SK-N-SH treated with all-trans-retinoic acid at 6 μM for 48 hours (cell line): ENCODE measurements at places on chromosomes 1 and 21.

GRCh38 chr1:172960454-172961208 is 90.1 kb downstream of the TNFSF18 start:
- ATAC-seq = peak; percentile 78

- no peak for ATAC-seq
These were observed 202.9 kb downstream of the MATN1 start for GRCh38 chr1:30520476-30520875.

- ATAC-seq = no peak
These were observed 22.6 kb downstream of the RIPK4 start for GRCh38 chr21:41744028-41744930.

DNA sequence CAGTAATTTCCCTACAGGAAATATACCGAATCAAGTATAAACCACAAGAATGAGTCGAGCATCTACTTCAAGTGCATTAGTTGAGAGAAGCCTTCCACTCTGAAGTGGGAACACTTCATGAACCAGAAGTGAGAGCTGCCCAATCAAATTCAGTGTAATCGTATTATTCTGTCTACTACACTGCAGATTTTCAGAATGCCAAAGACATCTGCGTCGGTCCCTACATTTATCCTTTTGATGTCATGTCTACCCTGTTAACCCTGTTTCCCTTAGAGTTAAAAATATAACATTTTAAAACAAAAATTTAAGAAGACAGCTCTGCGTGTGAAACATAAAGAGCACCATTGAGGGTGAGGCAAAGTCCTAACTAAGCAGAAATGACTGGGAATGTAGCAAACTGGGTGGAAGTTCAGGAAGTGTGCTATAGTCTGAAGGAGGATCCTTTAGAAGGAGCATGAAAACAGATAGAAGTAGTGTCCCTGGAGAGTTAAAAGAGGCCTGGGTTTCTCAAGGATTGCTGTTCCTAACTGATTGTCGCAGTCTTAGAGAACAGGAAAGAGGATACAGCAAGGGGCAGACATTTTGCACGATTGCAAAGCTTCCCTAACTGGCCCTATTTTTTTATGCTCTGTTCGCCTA is 291.2 kb downstream of the PTPRC start:
- peak; percentile 76 for ATAC-seq

DNA sequence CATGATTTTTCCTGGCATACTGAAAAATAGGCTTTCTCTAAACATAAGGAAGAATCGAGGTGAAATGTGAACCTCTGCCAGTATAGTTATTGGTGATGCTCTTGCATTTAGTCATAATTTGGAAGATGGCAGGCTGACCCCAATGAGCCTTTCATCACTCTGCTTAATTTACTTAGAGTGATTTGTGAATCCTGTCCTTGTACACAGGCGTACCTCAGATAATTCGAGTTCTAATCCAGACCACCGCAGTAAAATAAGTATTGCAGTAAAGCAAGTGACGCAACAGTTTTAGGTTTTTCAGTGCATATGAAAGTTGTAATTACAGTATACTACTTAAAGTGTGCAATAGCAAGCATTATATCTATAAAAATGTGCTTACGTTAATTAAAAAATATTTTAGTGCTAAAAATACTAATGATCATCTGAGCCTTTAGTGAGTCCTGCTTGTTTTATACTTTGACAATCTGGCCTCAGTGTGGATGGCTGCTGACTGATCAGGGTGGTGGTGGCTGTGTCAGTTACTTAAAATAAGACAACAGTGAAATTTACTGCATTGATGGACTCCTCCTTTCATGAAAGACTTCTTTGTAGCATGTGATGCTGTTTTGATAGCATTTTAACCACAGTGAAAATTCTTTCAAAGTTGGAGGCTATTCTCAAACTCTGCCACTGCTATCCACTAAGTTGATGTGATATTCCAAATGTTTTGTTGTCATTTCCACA is 1.7 kb downstream of the PKNOX1 start:
- ATAC-seq = no peak

DNA sequence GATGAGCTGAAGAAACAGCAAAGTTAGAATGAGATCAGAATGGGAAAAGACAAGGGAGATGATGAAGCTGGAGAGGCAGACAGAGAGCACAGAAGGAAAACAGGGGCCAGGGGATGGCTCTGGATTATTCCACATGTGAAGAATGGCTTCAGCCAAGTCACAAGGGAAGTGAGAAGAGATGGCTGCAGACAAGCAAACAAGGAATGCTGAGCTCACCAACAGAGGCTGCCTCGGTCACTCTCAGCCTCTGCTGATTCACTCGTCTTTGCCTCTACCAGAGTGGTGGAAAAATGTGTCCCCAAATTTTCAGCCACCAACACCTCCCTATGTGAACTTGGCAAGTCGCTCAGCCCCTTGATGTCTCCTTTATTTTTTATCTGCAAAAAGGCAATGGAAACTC is 46.7 kb downstream of the TRABD2B start:
- ATAC-seq = no peak

DNA sequence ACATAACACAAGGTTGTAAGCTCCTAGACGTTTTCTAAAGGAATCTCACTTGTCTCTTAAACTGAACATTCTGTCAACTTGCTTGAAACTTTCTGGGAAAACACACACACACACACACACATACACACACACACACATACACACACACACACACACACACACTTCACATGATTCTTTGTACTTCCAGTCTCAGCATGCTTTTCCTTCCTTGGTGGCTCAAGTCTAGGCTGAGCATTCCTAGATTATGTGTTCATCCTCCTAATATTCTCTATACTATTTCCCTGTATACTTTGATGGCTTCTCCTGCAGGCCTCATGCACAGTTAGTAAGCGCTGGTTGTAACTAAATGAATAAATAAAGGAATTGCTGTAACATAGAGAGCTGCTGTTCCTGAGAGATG is 372.1 kb downstream of the PTPRC start:
- ATAC-seq = no peak; the same call in 2 of the 3 replicates

GRCh38 chr1:167052389-167052788 is 37.8 kb downstream of the GPA33 start:
- ATAC-seq = peak; percentile 89

- peak; percentile 10 for ATAC-seq
These were observed 549 bp downstream of the PARS2 start for GRCh38 chr1:54763816-54764132.

DNA sequence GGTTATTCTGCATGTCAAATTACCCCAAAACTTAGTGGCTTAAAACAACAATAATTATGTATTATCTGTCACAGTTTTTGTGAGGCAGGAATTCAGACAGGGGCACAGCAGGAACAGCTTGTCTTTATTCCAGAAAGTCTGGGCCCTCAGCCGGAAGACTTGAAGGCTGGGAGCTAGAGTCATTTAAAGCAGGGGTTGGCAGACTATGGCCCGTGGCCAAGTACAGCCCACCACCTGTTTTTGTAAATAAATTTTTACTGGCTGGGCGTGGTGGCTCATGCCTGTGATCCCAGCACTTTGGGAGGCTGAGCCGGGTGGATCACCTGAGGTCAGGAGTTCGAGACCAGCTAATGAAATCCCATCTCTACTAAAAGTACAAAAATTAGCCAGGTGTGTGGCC is 39.6 kb upstream of the KDM4A start:
- no peak for ATAC-seq

- ATAC-seq = no peak
These were observed 27.8 kb downstream of the COL18A1 start for GRCh38 chr21:45432575-45433255.

DNA sequence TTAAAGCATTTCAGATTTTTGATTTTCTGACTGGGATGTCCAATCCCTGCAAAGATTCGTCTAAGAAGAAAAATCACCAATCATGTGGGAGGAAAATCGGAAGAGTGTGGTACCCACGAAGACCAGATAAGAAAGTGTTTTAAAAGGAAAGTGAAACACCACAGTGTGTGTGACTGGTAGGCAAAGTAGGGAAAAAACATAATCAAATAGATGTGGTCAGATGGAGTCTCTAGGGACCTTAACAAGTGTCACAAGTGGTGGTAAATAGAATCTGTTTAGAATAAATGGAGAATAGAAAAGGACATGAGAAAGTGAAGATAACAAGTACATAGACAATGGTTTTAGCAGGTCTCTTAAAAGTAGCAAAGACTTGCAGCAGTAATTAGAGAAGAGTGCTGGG is 154.6 kb downstream of the SLC30A10 start:
- no peak for ATAC-seq

- no peak for ATAC-seq
These were observed 93.9 kb downstream of the DDAH1 start for GRCh38 chr1:85371021-85371420.

DNA sequence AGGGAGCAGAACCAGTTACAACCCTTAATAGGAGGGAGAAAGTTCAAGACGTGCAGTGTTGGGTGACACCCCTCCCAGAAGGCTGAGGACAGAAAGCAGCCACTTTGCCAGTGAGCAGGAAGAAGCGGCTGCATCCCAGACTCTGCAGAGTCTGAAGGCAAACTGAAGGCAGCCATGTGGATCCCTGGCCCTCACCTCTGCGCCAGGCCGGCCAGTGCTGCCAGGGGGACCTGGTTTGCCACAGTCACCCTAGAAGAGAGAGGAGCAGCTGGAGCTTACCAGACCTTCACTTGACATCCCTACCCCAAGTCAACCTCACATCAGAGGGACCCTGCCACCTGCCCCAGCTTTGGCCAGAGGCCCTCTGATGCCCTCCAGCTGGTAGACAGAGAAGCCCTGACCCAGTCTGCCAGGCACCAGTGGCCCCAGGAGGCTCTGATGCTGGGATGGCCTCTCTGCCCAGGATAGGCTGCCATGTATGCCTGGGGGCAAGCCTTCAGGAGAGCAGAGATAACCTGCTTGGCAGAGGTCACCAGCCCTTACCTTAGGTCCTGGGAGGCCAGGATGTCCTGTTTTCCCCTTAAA is 16.3 kb upstream of the PEF1 start:
- ATAC-seq = no peak

GRCh38 chr1:69733061-69733460 is 165.3 kb downstream of the LRRC7 start:
- no peak for ATAC-seq

- no peak for ATAC-seq
These were observed 1279.8 kb upstream of the ADGRL2 start for GRCh38 chr1:80520949-80521348.

GRCh38 chr1:203572134-203572625 is 54.5 kb upstream of the ATP2B4 start:
- ATAC-seq = peak; percentile 71

GRCh38 chr21:38766987-38767722 is 38.6 kb upstream of the ETS2 start:
- ATAC-seq = no peak

GRCh38 chr1:97905141-97905940 is 15.5 kb downstream of the DPYD start:
- ATAC-seq = no peak

DNA sequence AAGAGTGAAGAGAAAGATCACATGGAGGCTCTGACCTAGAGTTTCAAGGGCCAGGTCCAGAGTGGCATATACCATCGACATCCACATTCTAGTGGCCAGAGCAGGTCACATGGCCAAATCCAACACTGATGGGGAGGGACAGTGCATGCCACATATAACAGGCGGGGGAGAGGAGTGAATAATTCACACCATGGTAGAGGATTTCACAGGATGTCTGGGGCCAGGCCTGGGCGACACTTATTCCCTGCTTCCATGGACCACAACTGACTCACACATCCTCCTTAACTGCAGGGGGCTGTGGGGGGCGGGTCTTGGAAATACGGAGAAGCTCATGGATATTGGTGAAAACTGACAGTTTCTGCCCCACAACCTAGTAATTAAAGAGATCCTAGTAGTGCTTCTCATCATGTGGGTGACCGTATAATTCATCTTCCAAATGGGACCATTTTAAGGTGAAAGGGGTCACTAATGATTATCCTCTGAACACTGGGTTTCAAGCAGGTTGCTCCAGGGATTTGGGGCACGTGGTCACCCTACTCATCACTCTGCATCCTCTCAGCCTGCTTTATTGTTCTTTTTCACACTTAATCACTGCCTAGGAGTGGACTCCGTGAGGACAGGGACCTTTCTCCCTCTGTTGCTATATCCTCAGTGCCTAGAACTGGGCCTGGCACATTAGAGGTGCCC is 44.0 kb downstream of the IGSF21 start:
- ATAC-seq = no peak

- ATAC-seq = peak; percentile 36
These were observed 14.7 kb downstream of the LYPLAL1 start for GRCh38 chr1:219188331-219188803.

DNA sequence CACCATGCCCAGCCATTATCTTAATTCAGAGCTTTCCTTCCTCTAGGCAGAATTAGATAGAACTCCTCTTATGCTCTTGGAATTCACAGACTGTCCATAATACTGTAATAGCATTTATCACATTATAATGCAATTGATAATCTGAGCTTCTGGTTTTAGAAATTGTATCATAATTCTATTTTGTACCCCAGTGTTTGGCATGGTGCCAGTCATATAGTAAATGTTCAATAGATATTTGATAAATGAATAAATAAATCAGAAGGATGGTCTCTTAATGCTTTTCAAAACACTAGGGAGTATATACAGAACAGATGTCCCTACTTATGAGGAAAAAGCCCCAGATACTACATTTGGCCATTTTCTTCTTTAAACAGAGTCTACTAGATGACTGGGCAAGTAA is 119.3 kb upstream of the BMP8A start:
- ATAC-seq = no peak

GRCh38 chr1:56880774-56881173 is 26.2 kb downstream of the C8A start:
- no peak for ATAC-seq

GRCh38 chr1:167648978-167649744 is 19.1 kb downstream of the RCSD1 start:
- ATAC-seq = no peak

DNA sequence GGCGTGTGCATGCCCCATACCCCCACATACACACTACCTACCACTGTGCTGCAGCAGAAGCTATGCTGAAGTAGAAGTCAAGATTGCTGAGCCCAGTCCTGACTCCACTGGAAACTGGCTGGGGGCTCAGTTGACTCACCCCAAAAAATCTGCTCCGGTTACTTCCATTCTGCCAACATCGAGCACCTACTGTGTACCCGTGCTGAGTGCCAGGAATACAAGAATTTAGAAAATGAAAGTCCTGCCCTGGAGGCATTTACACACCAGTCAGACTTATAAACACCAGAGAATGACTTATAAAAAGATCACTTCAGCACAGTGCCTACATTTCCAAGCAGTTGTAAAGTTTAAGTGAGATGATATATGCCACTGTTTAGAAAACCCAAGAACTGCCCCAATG is 99.1 kb downstream of the NMNAT2 start:
- ATAC-seq = 0 out of 3 replicates have a peak, but pooled peaks have one; percentile 12

DNA sequence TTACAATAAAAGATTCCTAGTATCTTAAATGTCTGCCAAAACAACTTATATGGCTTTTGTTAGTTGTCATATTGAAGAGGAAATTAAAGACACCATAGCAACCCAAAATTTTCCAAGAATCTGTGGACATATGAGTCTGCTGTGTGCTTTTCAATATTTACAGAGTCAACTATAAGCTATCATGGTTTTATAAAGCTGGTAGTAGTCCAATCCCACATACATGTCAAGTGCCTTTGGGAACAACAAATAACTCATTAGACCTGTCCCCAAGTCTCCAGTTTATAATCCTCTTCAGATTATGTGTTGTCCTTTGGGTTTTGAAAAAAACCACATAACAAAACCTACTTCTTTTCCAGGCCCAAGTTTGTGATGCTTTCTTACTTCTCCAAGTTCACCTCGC is 293.8 kb upstream of the USP25 start:
- ATAC-seq = no peak
